Fibroblast of villous mesenchyme (primary cell): ENCODE measurements at places on chromosomes 5 and 9.
A peak's percentile ranks its signal among the peaks of the same experiment; 100 is the strongest.

DNA sequence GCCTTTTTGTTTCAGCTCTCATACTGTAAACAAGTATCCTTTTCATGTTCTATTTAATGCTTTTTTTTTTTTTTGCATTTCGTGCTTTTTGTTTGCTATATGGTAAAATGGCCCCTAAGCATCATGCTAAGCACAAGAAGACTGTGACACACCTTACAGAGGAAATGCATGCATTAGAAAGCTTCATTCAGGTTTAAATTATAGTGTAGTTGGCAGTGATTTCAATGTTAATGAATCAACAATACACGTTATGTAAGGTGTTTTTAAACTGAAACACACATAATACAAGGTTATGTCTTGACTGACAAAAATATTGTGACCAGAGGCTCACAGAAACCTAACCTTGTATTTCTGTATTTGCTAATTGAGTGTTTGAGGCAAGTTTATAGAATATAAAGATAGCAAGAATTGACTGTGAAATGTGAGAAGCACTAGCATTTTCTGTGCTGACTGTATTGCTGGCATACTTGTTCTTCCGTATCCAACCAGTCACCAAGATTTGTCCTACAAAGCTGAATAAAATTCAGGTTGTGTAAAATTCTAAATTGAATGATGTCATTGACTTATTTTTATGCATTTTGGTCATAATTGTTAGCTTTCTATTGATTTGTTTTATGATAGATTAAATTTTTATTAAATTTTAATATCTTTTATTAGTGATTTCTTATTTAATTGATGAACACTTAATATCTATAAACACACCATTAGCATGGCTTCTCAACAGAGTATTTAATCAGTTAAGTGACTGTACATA, 4.1 kb downstream of the CFAP95 start:
- DNase-seq, result no peak

DNA sequence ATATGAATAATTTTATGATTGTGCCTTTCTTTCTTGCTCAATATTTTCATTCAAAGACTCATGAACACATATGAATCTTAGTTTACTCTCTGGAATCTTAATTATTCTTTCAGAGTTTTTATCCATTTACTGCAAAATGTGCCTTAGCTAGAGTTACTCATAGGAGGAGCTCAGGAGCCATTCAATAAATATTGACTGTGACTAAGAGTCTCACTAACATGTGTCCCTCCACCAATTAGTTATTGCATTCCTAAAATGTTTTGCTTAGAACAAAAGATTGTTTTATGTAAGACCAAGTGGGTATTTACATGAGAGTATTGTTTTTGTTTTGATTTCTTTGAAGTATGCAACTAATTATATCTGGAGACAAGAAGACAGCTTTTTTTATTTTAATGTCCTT, 218.4 kb upstream of the MAST4 start:
- no peak for DNase-seq

DNA sequence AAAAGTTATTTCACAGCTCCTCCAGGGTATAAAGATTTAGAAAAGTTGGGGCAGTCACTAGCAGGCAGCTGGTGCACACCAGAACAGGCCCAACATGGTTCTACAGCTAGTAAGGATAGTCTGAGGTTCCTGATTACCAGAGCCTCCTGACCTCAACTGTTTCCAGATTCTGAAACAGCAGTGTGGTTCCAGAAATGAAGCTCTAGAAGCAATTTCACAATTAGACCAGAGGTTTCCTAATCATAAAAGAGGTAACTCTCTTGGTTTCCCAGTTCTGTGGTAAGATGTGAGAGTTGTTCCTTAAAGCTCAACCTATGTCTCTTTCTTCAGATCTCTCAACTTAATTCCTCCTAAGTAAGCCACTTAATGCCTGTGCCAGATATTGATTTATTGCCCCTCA, 11.9 kb downstream of the AGTPBP1 start:
- no peak for DNase-seq

DNA sequence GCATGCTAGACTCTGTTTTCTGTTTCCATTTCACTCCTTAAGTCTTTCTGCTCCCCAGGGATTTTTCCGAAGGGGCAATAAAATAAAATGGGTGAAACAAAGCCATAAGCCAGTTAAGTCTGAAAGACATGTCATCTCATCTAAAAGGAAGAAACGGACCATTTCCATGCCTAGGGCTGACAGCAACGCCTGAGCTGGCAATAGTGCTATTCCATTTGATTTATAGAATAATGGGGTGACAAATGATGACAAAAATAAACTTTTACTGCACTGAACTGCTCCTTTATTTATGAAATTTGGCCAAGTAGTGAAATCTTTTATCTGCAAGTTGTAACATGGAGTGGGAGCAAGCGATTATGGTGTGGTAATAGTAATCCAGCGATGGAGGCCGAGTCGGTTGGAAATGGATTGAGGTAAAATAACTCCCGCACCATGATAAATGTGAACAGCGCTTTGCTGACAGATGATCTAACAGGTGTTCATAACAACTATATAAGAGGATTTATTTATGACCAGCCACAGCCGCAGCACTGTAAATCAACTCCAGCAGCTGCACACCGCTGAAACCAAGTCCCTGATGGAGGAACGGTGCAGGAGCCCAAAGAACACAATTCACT, 219.8 kb upstream of the TBCA start:
- peak; percentile 20 for DNase-seq

DNA sequence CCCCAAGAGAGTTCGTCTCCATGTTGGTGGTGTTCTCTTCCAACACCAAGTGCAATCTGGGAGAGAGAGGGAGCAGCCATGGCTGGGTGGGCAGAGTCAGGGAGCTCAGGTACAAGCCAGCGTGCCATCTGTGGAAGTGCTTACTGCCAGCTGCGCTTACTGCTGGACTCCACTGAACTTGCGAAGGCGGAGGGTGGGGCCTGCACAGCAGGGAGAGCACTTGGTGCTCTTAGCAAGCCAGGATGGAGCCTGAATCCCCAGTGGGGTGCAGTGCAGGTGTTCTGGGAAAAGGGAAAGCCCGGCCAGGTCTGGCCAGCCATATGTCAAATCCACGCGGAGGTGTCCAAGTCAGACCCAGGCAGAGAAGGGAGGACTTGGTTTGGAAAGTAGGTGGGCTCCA, 142.0 kb downstream of the FANCC start:
- no peak for DNase-seq

DNA sequence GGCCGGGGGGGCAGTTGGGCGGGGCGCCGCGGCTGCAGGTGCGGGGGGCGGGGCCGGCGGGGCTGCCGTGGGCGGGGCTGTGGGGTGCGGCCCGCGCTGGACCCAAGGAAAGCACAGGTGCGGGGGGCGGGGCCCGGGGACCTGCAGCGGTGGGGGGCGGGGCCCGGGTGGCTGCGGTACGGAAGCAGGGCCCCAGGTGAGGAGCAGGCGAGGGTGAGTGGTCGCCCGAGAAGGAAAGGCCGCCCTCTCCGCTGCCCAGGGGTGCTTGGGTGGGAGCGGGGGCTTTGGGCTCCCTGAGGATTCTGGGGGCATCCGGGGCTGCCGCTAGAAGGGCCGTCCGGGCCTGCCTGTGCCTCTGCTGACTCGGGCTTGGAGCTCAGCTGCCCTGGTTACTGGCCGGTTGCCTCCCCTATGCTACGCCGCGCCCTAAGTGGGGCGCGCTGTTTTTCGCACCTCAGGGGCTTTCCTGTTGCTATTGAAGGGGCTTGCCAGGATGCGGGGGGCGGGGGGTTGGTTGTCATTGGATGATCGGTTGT, 767 bp downstream of the RALGPS1 start:
- no peak for DNase-seq

DNA sequence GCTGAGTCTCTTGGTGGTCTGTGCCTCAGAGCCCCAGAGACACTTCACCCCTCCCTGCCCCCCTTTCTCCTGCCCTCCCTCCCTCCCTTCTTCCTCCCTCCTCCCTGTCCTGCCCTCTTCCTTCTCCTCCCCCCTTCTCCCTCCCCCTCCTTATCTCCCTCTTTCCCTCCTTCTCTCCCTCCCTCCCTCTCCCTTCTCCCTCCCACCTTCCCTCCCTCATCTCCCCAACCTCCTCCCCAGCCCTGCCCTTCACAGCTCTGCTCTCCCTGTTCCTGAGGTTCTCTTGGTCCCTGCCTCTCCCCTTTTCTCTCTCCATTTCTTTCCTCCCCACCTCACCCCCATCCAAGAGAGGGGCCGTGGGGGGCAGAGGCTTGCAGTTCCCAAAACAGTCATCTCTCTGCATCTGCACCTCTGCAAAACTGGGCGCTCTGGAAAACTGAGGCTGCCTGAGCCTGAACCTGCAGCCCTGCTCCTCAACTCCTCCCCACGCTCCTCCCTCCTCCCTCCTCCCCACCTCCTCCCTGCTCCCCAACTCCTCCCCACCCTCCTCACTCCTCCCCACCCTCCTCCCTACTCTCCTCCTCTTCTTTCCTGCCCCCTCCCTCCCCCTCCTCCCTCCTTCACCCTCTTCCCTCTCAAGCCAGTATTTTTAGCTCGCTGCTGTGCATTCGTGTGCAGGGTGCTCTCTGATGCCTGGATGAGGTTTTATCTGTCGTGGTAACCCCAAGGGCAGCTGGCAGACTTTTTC, 219.1 kb downstream of the C9orf50 start:
- peak; percentile 13 for DNase-seq

- no peak for DNase-seq
These were observed 41.3 kb upstream of the MEF2C start for GRCh38 chr5:88924330-88924657.

GRCh38 chr9:111094433-111094924, 56.2 kb upstream of the LPAR1 start:
- peak; percentile 63 for DNase-seq

- no peak for DNase-seq
These were observed 44.4 kb upstream of the RASGRF2 start for GRCh38 chr5:80915716-80916115.

DNA sequence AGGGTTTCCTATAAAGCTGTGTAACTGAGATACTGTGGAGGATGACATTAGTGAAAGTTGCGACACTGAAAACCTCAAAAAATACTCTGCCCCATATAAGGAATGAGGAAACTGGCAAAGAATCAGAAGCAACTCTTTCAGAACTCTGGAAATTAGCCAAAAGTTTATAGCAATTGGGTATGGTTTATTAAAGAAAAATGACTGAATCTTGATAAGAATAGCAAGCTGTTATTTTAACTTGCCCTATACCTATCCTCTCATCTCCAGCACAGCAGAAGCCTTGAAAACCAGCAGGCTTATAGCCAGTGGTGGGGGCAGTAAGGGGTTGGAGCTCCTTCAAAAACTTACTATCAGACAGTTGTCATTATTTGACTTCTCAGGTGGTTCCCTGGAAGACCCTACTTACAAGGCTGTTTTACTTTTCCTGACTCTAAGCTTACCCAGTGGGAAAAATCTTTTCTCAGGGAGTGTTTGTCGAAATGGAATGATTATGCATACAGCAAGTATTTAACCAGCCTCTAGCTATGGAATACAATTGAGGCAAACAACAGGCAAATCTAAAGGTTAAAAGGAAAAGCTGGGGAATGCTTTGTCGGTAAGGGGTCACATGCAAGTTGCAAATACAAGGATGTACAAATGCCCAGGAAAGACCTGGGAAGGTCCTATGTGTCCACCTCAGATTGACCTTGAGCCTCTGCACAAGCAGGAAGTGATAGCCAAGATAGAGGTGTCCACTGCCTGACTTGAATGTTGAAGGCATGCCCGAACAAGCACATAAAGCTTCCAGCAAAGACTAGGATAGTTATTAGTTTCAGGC, 21.0 kb upstream of the FAM151B start:
- peak; percentile 82 for DNase-seq

GRCh38 chr5:88819301-88819999, 63.5 kb downstream of the MEF2C start:
- DNase-seq, result no peak

DNA sequence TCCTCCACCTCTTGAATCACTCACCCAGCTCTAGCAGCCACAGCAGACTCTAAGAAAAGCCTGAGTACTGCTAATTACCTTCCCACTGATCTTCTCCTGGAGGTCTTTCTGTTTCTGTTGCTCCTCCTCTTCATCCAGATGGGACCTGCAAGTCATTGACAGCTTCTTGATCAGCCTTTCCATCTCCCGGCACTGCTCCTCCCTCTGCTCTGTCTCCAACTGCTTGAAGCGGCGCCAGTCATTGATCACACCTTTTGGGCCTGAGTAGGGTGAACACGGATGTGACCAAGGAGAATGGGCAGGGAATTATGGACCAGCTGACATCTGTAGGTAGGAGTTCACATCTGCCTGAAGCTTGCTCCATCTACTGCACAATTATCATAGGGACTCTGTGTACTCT, 5.5 kb downstream of the PDCL start:
- DNase-seq, result no peak

- DNase-seq, result no peak
These were observed 7.7 kb downstream of the MAPK9 start for GRCh38 chr5:180284149-180284548.

DNA sequence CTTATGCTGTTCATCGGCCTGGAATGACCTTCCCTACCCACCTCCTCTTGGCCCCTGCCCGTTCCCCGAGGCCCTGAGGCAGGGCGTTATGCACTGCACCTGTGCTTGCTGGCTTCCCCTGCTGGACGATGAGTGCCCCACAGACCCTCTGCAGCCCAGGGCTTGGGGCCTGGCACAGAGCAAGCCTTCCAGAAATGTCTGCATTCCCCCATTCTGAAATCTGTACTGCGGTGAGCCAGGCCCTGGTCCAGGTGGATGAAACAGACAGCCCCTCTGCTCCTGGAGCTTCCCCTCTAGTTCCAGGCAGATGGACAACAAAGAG, 35.0 kb downstream of the UNC5A start:
- no peak for DNase-seq

- DNase-seq, result peak; percentile 65
These were observed 163.6 kb downstream of the SPATA31D1 start for GRCh38 chr9:82152181-82152580.

- no peak for DNase-seq
These were observed 3.6 kb downstream of the DNAJC21 start for GRCh38 chr5:34932947-34933346.

- DNase-seq, result no peak
These were observed 40.3 kb upstream of the SARDH start for GRCh38 chr9:133778336-133779013.

GRCh38 chr9:5140151-5140550, 45.3 kb downstream of the INSL6 start:
- no peak for DNase-seq

DNA sequence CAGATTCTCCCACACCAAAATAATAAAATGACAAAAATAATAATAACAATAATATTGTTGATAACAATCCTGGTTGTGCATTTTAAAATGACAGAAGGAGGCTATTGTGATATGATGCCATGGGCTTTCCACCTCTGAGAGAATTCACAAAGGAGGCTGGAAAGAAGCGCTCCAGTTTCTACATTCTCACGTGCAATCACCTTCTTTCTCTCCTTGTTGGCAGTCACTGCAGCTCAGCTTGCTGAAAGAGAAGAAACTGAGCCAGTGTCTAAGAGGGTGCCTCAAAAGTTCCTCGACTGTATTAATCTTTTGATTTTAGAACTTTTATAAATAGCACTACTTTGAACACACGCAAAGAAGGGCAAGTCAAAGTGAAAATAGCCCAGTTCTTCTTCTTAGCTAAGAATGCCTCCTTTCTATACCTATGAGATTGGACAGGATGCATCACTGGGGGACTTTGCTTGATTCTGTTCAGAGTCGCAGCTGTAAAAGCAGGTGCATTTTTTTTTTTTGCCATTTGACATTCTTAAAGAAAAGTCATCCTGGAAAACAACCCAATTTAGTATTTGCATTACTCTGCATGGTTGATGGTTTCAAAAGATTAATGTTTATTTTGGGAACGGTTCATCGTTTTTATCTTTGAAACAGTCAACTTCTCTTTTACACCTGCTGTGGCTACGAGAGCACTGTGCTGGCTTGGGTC, 12.4 kb upstream of the SUB1 start:
- no peak for DNase-seq

GRCh38 chr9:100690438-100690837, 112.6 kb downstream of the CAVIN4 start:
- no peak for DNase-seq
